ENCODE measurements at places on chromosomes 1 and 21.

- no peak for DNase-seq
Observed at GRCh38 chr1:29713857-29714256, 477.5 kb downstream of the PTPRU start.

GRCh38 chr1:153360190-153360589 is 2.5 kb downstream of the S100A9 start:
- DNase-seq = no peak

DNA sequence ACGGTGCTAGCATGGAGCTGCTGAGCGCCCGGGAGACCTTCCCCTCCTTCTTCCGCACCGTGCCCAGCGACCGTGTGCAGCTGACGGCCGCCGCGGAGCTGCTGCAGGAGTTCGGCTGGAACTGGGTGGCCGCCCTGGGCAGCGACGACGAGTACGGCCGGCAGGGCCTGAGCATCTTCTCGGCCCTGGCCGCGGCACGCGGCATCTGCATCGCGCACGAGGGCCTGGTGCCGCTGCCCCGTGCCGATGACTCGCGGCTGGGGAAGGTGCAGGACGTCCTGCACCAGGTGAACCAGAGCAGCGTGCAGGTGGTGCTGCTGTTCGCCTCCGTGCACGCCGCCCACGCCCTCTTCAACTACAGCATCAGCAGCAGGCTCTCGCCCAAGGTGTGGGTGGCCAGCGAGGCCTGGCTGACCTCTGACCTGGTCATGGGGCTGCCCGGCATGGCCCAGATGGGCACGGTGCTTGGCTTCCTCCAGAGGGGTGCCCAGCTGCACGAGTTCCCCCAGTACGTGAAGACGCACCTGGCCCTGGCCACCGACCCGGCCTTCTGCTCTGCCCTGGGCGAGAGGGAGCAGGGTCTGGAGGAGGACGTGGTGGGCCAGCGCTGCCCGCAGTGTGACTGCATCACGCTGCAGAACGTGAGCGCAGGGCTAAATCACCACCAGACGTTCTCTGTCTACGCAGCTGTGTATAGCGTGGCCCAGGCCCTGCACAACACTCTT is 1.1 kb downstream of the TAS1R3 start:
- DNase-seq = no peak

DNA sequence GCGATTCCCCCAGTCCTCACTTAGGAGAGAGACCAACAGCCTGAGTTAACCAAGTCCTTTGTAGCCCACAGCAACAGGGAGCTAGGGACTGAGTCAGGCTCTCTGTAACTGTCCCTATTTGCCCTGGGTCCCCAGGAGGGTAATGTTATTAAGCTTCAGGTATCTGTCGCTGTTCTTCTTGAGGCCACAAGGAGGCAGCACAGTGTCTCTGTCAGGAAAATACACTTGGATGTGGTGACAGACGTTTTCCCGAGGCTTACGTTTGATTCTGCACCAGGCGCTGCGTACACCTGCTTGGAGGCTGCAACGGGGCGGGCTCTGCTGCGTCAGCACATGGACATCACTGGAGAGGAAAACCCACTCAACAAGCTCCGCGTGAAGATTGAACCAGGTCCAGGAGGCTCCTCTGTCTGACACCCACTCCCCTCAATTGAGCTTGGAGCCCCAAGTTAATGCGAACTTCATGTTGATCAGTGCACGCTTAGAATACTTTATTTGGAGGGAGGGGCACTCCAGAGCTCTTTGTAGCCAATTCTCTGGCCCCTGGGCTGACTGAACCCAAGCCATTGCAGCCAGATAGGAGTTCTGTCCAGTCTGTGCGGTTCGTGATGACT is 10.7 kb upstream of the ELF3 start:
- DNase-seq = no peak

DNA sequence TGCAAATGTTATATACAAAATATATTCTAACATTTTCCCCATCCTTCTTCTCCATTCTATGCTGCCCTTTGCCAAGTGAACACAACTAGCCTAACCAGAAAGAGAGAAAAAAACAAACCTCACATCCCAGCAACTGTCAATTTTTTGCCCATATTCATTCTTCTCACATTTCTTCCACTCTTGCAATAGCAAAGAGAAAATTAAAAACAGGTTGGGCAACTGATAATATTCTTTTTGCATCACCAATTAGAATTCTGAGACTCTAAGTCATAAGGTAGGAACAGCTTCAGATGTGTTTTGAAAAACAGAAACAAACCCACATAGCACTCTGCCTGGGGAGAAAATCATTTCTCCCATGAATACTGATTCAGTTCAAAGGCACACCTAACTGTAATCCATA is 25.2 kb upstream of the EXO1 start:
- no peak for DNase-seq

GRCh38 chr1:6625584-6626149 is 999 bp downstream of the THAP3 start:
- DNase-seq = no peak

- DNase-seq = no peak
Observed at GRCh38 chr1:102782144-102782543, 326.2 kb downstream of the COL11A1 start.

GRCh38 chr1:154849645-154850131 is 20.4 kb downstream of the KCNN3 start:
- DNase-seq = no peak

DNA sequence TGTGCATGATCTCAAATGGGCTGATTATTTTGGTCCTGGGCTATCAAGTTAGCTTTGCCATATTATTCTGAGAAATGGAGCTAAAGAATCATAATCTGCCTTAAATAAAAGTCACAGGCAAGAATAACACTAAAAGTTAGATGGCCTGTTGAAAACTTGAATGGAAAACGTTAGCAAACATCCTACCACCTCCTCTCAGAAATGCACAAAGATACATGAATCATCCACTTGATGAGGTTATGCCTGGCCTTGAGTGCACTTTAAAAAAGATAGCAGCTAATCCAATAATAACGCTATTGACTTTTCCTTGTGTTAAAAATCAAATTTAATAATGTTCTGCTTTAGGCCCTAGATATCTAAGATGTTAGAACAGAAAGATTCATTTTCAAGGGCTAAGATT is 108.0 kb downstream of the KCNJ6 start:
- DNase-seq = no peak

DNA sequence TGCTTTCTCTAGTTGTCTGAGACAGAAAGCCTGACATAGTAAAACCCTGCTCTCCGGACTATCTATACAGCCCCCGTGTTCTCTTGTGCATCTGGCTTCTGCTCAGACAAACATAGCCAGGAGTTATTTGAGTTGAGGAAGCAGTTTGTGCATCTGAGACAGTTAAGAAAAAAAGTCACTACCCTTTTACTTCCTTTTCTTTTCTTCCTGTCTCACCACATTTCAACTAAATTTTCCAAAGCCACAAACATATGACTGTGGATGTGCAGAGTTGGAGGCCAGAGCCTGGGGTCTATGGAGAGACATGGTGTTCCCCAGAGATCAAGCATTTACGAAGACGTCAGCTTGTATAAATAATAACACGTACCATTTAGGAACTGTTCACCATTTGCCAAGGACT is 158.5 kb upstream of the FGGY start:
- no peak for DNase-seq

GRCh38 chr1:185813401-185813979 is 79.3 kb downstream of the HMCN1 start:
- DNase-seq = no peak

GRCh38 chr1:36881068-36881405 is 153.3 kb downstream of the GRIK3 start:
- DNase-seq = no peak

GRCh38 chr1:67886076-67886475 is 52.8 kb upstream of the GNG12 start:
- no peak for DNase-seq

GRCh38 chr1:81801651-81802456 is 1.1 kb downstream of the ADGRL2 start:
- DNase-seq = no peak

DNA sequence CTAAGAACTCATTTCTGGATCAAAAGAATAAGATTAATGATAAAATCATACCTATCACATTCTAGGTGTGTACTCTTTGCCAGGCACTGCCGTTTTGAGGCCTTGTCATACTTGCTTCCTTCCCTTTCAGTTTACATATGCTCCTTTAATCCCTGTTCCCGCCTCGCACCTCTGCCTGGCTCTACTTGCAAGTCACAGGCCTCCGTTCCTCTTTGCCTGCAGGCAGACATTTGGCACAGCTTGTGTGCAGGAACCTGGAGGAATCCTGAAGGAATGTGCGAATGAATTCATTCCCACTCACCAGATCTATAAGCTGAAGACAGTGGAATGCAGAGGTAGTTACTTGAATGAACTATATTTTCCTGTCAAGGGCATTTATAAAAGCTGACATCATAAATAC is 13.8 kb downstream of the WLS start:
- DNase-seq = no peak

GRCh38 chr1:198686069-198686728 is 47.4 kb downstream of the PTPRC start:
- no peak for DNase-seq

DNA sequence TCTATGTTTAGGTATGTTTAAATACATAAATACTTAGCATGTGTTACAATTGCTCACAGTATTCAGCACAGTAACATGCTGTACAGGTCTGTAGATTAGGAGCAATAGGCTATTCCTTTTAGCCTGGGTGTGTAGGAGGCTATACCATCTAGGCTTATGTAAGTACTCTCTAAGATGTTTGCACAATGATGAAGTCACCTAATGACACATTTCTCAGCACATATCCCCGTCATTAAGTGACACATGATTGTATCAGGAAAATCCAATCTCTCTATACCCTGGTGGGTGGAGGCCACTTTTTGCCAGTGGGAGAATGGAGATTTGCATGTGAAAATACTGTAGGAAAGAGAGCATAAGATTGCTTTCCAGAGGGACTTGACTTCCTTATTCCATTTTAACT is 5.5 kb upstream of the TEDDM1 start:
- DNase-seq = no peak

DNA sequence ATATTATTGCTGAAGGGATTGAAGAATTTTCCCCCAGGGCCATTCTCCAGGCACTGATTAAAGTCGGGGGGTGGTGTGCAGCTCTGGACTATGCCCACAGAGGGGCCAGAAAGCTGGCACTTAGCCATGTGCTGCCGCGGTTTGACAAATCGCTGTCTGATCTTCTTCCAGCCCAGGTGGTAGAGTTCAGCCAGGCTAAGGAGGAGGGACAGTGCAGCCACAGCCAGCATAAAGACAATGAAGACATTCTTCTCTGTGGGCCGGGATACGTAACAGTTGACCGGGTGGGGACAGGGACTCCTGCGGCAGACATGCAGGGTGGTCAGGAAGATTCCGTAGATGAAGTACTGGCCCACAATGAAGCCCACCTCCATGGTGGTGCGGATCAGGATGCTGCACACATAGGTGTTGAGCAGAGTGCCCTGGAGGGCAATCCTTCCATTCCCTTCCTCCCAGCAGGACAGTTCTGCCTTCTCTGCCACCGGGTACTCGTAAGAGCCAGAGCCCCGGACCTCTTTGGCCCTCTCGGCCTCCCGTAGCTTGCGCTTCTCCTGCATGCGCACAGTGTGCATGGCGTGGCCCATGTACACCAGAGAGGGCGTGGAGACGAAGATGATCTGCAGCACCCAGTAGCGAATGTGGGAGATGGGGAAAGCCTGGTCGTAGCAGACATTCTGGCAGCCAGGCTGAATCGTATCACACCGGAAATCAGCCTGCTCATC is 1.9 kb downstream of the GJA5 start:
- no peak for DNase-seq

GRCh38 chr1:182599339-182599738 is 4.8 kb downstream of the RGS16 start:
- no peak for DNase-seq

GRCh38 chr1:77841574-77841973 is 46.9 kb upstream of the NEXN start:
- DNase-seq = no peak

DNA sequence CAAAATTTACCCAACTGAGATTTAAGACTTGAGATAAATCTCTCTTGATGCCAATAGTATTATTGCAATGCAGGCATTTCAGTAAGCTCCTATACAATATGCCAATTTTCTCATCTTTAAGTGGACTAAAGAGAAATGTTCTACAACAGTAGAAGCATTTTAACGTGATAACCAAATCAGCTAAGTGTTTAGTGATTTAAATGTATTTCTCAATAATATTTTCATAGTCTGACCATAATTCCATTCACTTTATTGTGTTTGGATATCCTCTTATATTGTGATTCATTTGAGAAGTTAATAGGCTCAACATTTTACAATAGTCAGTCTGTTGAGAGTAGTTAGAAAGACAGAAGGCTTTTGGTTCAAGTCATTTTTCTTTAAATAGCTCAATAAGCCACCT is 44.6 kb upstream of the DR1 start:
- DNase-seq = no peak

DNA sequence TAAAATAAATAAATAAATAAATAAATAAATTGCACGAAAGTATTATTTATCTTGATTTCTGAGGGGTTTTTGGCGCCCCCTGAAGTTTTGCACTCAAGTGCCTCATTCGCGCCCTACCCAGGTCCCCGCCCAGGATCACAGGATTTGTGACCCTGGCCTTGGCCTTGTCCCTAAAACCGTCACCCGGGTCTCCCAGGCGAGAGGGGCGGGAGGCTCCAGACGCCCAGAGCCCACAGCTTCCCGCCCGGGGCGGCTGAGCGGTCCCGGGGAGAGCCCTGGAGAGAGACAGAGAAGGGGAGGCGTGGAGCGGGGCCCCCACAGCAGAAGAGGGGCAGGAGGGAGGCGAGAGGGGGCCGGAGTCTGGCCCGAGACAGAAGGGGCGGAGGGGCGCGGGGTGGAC is 91.8 kb upstream of the CASZ1 start:
- no peak for DNase-seq

- no peak for DNase-seq
Observed at GRCh38 chr1:205481218-205481617, 23.3 kb upstream of the CDK18 start.

GRCh38 chr1:89198081-89198480 is 661 bp downstream of the GBP4 start:
- DNase-seq = no peak

DNA sequence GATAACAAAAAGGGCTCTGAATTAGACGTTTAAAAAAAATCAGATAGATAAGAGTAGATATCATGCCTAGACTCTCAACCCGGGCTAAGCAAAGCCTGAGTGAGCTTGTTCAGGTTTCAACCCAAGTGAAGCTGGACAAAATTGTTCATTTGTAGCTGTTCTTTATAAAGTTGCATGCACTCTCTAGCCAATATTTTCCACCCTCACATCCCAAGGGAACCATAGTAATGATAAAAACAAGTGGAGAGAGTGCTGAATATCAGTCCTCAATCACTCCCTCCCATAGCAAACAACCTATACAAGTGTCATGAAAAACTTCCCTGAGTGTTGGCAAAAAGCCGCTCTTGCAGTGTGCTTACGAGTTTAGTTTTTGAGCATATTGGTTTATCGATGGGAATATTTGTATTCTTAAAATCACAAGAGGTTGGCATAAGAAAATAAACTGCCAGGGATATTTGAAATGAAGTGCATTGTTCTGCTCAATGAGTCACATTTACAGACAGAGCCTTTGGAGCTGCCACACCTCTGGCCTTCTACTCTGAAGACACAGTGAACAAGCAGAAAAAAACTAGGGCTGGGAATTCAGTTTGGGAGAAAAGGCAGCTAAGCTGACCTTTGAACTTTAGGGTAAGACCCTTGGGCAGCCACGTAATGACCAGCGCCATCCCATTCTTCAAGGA is 2.2 kb upstream of the CLCA2 start:
- no peak for DNase-seq
